ENCODE measurements at places on chromosomes 2 and 18.

DNA sequence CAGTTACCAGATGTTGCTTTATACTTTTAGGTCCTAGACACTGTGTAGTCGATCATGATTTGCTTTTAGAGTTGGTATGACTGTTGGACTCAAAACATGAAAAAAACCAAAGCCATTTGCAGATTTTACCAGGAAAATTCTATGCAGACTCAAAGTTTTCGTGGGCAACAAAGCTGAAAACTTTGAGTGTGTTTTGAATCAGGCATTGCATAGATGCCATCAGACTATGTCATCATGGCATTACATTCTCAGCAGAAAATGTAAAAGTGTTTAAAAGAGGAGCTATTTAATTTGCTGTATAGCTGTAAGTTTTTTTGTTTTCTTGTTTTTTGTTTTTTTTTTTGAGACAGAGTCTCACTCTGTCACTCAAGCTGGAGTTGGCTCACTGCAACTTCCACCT lies 43.5 kb upstream of the ELAC1 start:
- DNase-seq = no peak

DNA sequence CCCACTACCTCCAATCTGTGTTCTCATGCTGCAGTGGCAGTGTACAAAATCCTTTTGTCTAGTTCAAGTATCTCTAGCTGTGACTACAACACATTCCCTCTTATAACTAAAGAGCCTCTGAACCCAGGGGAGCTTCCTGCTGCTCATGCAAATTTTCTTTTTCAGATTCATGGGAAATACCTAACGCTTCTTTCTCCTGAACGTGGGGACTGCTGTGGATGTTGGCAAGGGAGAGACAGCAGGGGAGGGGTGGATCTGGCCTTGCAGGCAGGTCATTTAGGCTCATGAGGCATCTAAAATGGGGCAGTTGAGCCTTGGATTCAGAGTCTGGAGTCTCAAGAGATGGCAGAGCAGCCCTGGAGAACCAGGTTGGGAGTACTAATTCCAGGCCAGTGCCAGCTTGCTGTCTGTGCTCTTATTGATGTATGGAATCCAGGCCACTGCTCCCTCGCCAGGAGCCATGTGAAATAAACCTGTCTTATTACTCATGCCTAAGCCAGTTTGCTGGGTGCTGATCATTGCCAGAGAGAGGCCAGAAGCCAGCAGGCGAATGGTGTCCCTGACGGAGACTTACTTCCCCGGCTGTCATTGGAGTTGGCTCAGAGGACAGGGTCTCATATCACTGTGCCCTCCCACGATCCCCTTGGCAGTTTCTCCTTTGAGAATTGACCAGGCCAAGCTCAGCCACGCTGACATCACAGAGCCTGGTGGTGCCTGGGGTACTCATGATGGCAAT lies 29.2 kb upstream of the TNP1 start:
- no peak for DNase-seq

DNA sequence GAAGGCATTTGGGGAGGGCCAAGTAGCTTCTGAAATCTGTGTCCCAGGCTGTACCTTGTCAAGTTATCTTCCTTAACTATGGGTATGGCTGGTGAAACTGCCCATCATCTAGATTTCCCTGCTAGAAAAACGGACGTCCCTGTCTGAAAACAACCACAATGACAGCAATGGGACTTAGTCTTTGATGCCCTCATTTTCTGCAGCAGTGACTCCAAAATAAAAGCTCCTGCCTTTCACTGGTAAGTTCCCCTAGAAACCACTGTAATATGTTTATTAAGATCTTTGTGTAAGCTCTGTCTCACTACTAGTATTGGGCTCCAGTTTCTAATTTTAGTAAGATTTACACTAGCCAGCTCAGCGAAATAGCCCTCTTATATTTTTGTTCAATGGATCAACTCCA lies 47.2 kb upstream of the GORASP2 start:
- DNase-seq = no peak

GRCh38 chr18:35134190-35134730 lies 93.0 kb downstream of the MAPRE2 start:
- DNase-seq = no peak

DNA sequence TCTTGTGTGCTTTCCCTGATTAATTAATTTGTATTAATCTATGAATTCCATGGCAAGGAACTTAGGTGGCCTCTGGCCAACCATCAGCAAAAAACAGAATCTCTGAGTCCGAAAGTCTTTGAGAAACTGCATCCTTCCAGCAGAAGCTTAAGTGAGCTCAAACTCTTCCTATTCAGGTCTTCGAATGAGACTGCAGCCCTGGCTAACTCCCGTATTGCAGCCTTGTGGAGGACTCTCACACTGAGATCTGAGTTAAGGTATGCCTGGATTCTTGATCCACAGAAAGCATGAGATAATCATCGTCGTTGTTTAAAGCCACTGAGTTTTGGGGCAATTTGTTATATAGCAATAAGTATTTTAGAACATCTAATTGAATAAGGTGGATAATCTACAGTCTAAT lies 1143.9 kb upstream of the NXPH2 start:
- no peak for DNase-seq

DNA sequence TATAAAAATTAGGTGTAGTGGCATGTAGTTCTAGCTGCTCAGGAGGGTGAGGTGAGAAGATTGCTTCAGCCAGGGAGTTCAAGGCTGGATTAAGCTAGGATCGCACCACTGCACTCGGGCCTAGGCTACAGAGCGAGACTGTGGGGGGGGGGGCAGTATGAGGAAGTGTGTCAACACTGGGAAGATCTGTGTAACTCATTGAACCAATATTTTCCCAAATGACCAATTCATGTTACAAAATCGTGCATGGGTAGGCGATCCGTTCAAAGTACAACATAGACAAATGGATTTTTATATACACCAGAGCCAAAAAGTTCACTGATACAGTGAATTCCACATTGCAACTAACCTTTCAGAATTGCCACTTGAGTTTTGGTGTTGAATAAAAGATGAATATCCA lies 8.1 kb downstream of the SMAD4 start:
- no peak for DNase-seq

GRCh38 chr18:58045242-58046092 lies 1.4 kb downstream of the NEDD4L start:
- DNase-seq = peak; percentile 86

DNA sequence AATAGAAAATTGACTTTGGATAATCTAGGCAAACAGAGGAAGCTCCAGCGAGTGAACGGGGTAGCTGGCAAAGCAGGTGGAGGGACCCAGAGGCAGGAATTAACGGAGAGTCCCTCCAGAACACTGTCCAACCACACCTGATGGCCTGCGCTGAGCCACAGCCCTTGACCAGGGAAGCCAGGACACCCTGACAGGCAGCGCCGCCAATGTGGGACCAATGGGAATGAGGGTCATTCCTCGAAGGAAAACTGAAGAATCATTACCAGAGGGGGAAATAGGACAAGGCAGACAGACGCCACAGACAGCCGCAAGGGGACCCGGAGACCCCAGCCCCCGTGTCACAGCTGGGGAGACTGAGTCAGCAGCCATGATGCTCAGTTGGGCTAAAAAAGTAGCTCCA lies 40.8 kb downstream of the HDAC4 start:
- no peak for DNase-seq

- DNase-seq = no peak
Observed at GRCh38 chr2:242098445-242099128, 229.1 kb downstream of the RTP5 start.

- DNase-seq = no peak
Observed at GRCh38 chr18:57542126-57542525, 44.4 kb downstream of the FECH start.

GRCh38 chr2:101698014-101698843 lies 722 bp downstream of the MAP4K4 start:
- peak; percentile 72 for DNase-seq

DNA sequence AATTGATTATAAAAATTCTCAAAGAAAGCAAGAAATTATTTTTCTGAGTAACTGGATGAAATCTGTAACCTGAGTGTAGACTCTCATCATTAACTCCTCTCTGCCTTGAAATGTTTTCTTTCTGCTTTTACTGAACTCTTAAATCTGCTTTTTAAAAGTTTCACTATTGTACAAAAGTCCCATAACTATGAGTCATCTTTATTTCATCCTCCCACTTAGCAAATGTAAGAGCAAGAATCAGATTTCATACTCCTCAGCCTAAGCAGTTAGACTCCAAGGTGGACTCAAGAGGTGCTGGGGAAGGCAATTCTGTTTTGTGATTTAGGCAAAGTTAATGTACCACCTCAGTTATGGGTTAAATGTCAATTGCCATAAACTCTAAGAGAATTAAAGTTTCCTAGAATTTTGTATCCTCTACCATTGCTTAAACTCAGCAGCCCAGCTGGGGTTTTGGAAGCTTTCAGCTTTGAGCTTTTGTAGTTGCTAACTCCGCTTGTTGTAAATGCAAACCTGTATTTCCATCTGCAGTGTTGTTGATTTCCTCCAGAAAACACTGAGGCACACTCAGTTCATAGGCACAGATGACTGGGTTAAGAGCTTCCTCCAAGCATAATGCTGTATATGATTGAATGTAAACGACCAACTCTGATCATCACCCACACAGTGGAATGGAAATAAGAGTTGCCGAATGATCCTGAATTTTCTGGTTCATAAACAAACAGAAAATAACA lies 268.8 kb downstream of the ARHGAP15 start:
- no peak for DNase-seq

GRCh38 chr18:50231621-50232020 lies 34.7 kb downstream of the CFAP53 start:
- no peak for DNase-seq

DNA sequence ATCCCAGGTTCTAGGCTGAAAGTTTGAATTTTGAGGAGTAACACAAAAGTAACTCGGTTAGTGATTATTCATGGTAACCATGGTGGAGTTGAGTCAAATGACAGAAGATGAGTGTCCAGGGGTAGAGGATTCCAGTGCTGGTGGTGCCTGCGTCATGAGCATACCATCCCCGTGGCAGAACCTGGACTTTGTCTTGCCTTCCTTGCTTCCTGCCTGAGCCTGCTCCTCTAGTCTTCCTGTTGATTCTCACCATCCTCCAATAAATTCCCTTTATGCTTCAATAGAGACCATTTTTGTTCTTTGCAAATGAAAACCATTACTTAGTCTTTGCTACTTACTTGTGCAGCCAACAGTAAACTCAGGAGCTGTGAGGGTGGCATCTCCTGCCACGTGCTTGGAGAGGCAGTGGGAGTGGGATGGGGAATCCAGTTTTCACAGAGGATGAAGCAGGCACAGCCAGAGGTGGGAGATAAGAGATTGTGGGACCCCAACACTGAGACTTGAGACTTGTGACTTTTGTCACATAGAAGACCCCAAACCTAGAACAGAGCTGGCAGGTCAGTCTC lies 4.1 kb upstream of the YES1 start:
- no peak for DNase-seq

- DNase-seq = no peak
Observed at GRCh38 chr2:64489081-64489751, 34.9 kb upstream of the AFTPH start.

GRCh38 chr2:138974651-138975050 lies 194.5 kb upstream of the NXPH2 start:
- no peak for DNase-seq

- DNase-seq = no peak
Observed at GRCh38 chr18:29311580-29311979, 1134.7 kb upstream of the CDH2 start.

DNA sequence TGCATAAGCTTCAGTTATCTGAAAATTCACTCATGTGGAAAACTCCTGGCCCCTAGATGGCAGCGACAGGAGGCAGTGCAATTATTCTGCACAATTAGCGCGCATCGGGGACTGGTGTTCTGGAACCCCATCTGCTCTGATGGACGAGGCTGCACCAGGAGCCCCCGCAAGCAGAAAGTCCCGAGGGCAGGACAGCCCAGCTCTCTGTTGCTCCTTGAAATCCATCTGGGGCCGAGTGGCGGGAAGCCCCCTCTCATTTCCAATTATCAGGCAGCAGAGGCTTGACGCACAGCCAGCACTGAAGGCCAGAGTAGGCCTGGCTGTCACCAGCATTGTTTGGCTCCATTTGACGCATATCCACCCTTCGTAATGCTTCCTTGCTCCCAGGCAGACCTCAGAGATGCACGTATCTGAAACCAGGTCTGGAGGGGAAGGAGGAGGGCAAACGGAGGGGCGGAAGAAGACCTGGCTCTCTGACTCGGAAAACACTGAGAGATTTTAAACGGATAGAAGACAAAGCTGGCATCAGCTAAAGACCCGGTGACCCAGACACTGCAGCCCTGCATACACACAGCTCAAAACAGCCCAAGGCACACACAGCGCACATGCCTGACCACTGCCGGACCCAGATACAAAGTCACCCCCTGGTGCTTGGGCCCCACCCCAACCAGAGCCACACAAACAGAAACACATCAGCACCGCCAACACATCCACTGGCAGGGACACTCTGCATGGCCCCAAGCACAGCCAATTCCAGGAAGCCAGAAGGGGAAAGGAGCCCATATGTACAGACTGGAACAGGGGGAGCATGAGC lies 69.8 kb downstream of the TNS1 start:
- no peak for DNase-seq

GRCh38 chr18:34159691-34160185 lies 65.0 kb downstream of the NOL4 start:
- DNase-seq = peak; percentile 27

GRCh38 chr18:48583573-48583972 lies 44.7 kb downstream of the CTIF start:
- no peak for DNase-seq

- DNase-seq = peak; percentile 57
Observed at GRCh38 chr2:85763831-85764230, 10.0 kb downstream of the ATOH8 start.

DNA sequence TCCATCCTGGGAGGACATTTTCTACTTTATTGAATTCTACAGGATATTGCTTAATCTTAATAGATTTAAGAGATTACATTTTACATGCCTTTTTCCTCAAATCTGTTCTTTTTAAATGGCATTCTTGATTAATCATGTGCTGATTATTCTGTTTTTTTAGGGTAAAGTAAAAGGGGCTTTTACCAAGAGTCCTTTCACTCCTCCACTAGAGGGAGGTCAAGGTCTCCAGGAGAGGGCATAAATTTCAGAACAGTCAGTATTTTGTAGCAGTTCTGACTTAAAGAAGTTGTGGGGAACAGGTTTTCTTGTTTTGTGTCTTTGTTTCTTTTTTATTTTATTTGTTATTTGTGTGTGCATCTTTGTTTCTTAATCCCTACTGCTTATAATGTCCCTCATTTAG lies 25.4 kb downstream of the WDR75 start:
- DNase-seq = peak; percentile 34

DNA sequence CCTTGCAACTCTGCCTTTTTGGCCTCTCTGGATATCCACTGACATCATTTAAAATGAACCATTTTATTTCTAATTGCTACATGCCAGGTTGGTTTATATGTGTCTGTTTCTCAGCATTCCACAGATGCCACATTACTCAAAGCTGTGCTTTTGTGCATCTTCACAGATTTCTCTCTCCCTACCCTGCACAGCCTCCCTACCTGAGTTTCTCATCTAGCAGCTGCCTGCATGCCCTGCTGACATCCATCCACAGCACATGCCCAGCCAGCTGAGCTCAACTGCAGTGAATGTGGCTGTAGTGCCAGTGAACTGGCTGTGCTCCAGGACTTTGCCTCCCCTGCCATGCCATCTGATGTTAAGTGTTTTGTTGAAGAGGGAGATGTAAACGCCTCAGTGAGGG lies 44.5 kb downstream of the PKP4 start:
- DNase-seq = no peak
